Activated T-helper 1 cell treated with Interleukin-2 at 50 U/mL for 16 hours (primary cell): ENCODE measurements at places on chromosomes 11 and 22.

GRCh38 chr11:109426442-109427240 is 4.7 kb downstream of the C11orf87 start:
- no peak for DNase-seq

DNA sequence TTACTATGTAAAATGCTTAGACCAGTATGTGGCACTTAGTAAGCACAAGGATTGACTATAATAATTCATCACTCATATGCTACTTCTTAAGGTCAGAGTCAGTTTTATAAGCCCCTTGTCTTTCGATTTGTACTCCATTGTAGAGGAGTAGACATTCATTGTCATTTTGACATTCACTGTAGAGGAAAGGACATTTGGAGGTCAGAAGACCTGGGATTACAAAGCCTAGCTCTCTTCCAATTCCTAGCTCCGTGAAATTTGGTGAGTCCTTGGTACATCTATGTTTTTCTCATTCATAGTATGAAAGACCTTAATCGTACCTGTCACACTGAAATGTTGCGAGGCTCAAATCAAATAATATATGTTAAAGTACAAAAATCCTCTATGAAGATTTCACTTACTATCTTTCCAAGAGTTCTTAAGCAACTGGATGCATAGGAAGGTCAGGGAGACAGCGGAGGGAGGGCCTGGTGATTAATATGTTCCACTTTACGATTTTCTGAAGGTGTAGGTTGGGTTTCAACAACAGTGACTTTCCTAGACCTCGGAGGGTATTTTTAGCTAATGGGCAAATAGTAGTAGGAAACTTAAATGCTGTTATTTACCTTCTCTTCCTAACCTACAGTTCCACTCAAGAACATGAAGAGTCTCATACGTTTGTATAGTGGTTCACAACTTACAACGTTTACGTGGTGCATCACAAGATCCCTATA is 1.4 kb upstream of the EMSY start:
- no peak for DNase-seq

GRCh38 chr22:37219533-37219932 is 7.3 kb upstream of the SSTR3 start:
- no peak for DNase-seq

DNA sequence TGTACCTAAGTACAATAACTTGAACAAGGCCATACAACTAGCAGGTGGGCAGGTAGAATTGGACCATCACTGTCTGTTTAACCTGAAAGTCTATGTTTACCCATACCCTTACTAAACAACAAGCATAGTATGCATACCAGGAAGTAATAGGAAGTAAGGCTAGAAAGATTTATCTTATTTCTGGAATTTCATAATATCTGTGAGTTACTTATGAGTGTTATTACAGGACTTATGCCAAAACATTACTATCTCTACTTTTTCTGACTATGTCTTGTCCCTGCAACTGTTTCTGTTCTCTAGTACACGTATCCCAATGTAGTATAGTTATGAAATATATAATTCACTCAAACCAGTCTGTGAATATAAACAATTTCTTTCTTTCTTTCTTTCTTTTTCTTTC is 1400.8 kb upstream of the TENM4 start:
- DNase-seq: no peak

- no peak for DNase-seq
These were observed 139.4 kb downstream of the LUZP2 start for GRCh38 chr11:24636291-24636629.

- no peak for DNase-seq
These were observed 879 bp upstream of the RNH1 start for GRCh38 chr11:507727-508515.

DNA sequence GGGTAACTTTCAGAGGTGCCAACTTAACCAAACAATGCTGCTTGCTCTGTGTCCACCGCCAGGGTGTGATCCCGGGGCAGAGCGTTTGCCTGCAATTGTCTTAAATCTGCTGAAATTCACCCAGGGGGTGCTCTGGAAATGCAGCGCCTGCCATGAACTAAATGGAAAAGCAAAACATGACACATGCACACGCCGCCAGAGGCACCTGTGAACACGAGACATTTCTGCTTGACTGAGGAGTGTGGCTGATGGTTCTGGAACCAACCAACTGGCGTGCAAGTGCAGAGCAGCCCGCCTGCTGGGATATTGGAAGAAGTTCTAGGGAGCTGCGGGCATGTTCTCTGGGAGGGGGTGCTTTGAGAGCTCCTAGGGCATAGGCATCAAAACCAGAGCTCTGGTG is 30.4 kb downstream of the DSCAML1 start:
- no peak for DNase-seq

DNA sequence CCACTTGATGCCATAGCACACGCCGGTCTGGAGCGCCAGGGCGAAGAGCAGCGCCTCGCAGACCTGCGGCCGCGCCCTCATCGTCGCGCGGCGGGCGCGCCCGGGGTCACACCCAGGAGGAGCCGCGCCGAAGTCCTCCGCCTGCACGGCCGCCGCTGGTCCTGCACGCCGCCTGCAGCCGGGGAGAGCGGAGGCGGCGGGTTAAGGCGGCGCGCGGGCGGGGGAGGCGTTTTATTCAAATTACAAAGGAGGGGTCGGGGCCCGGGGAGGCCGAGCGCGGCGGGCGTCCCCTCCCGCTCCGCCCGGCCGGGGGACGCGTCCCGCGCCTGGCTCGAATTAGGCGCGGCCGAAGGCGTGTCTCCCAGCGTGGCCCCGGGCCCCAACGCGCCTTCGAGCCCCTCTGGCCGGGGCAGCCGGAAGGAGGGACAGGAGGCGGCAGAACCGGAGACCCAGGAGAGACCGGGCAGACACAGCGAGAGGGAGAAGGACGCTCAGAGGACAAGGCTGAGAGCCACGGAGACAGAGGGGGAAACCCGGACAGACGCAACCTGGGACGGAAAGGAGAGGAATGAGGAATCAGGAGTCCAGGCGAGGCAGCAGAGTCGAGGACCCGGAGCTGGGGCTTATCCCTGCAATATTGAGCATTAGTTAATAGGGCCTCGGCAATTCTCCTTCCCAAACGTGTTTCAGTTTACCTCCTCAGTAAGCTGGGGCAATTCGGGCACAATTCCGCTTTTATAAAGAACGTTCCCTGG is at the start of gene WNT11:
TSS of gene WNT11 (minus strand) at position 176 of the 755 bp plus-strand sequence. CDS start at position 81, 95 bp downstream.
- DNase-seq: no peak

DNA sequence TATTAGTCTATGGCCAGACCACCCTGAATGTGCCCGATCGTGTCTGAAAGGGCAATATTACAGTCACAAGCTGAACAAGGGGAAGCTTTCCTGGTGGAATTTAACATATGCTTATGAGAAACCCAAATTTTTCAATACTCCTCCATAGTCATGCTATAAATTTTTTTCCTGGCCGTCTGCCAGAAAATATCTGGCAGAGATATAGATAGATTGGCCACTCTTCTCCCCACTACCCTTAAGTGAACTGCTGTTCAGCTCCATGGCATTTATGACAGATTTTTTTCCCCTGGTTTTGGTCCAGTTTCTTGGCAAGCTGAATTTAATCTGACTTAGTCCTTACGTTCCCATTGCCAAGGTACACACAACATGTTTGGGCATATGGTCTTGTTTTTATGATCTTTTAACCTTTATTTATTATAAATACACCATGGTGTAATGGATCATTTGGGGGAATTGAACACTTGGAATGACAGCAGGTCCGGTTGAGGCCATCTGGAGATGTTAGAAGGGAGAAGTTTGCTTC is 328.5 kb downstream of the CNTN5 start:
- DNase-seq: no peak

GRCh38 chr11:74316772-74317505 is 5.5 kb upstream of the P4HA3 start:
- DNase-seq: no peak

GRCh38 chr22:39244496-39245129 is at the start of gene PDGFB:
PDGFB (minus strand) TSS chr22:39244982; CDS start chr22:39243963, 1,019 bp downstream.
- no peak for DNase-seq

GRCh38 chr11:3227568-3228444 is 4.4 kb downstream of the MRGPRE start:
- no peak for DNase-seq

DNA sequence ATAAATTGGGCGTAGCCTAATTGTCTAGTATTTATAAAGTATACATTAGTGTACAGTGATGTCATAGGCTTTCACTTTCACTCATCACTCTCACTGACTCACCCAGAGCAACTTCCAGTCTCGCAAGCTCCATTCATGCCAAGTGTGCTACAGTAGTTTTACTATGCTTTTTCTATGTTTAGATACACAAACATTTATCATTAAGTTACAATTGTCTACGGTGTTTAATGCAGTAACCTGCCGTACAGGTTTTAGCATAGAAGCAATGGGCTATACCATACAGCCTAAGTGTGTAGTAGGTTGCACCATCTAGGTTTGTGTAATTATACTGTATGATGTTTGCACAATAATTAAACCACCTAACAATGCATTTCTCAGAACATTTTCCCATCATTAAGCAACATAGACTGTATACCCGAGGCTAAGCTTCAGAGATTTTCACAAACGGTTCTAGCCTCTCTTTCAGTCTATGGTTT is 17.5 kb downstream of the OR9G1 start:
- no peak for DNase-seq

- no peak for DNase-seq
These were observed 326.2 kb upstream of the PDGFD start for GRCh38 chr11:104490182-104490581.

- no peak for DNase-seq
These were observed 439.1 kb downstream of the ETS1 start for GRCh38 chr11:128148208-128148607.

GRCh38 chr11:45880772-45881570 is 4.5 kb upstream of the MAPK8IP1 start:
- no peak for DNase-seq

- DNase-seq: no peak
These were observed 30.7 kb downstream of the ARHGAP1 start for GRCh38 chr11:46669711-46670139.

GRCh38 chr11:130629039-130629438 is 180.6 kb downstream of the ADAMTS15 start:
- no peak for DNase-seq

DNA sequence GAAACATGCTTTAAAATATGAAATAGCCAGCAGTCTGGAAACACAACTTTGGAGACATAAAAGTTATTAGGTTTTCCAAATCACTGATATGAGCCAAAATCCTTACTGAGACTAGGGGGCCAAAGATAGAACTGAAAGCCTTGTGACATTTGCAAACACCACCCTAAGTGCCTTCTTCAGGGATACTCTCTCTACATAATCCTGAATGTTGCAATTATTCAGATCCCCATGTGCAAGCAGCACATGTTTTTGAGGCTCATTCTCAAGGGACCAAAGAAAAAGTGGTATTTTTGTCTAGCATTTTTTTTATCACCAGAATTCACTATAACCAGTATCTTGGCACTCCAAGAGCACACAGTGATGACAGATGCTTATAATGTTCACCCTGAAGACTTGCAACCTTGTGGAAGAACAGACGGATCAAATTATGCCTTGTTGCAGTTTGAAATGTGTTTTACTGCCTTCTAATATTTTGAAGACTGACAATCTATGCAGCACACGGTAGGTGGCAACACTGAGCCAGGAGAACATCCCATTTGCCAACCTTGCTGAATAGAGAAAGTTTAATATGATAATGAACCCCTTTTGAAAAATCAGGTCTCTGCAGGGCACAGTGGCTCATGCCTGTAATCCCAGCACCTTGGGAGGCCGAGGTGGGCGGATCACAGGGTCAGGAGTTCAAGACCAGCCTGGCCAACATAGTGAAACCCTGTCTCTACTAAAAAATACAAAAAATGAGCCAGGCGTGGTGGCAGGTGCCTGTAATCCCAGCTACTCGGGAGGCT is 78.5 kb downstream of the PLEKHA7 start:
- DNase-seq: no peak

DNA sequence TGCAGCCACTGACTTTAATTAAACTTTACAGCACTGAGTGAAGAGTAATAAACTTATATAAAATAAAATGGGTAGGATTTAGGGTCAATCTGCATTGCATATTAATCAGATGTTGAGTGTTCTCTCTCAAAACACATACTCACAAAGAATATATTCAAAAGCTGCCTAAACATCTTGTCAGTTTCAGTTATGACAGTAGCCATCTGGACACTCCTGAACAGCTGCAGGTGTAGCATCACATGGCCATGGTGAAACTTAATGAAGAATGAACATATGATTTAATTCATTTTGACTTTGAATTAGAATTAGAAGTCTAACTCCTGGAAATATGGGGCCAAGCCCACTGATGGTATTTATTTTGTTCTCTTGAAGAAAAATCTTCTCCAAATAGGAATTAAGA is 684.3 kb upstream of the RAG2 start:
- DNase-seq: no peak

DNA sequence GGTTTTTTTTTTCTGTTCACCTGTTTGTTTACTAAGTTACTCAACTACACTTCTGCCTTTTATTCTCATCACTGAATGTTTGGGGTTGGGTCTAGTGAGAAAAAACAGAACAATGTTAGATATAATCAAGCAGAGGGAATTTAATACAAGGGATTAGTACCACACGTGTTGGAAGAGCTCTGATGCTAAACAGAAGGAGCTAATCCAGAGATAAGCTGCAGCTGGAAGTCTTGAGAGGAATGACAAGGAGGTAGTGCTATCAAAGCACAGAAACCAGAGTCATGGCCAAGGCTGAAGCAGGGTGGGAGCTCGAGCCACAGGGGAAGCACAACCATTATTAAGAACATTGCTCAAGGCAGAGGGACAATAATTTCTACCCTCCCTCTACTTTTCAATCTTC is 604.1 kb upstream of the ANO5 start:
- DNase-seq: no peak

DNA sequence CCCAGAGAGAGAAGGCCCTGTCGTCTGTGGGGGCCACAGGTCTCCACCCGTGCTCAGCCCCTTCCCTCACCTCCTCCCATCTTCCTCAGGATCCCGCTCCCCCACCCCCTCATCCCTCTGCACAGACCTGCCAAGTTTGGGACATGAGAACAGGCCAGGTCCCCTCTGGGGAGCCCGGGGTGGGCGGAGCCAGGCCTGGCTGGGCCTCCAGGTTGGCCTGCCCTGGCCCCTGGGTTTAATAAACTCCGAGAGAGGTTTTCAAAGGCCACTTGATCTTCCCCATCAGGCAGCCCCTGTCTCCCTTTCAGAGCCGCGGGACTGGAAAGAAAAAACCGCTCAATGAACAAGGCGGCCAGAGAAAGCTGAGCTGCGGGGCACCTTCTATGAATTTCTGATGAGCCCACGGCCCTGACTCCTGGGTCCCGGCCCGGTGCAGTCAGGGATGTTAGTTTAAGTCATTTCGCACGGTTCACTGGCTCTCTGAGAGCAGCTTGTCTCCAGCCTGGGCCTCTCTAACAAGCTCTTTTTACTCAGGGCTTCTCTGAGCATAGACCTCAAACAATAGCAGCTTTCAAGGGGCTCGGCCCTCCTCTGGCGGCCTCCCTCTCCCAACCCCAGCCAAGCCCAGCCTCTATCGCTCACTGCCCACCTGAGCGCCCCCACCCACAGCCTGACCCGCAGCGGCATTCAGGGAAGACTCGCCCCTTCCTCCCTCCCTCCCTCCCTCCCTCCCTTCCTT is 64.8 kb downstream of the RPUSD4 start:
- DNase-seq: no peak
